Activated B cell treated with CpG ODN at 0.5 μM for 24 hours (primary cell): ENCODE measurements at places on chromosomes 3 and 15. TPM values are rescaled to one million over a fixed set of nuclear protein-coding genes. Genes with fewer than 3 reads are reported as not detected.

GRCh38 chr15:68997050-68997449 lies 17.4 kb upstream of the NOX5 start:
- DNase-seq, result no peak

- DNase-seq, result no peak
Observed at GRCh38 chr3:197376020-197376419, 77.6 kb upstream of the DLG1 start.

DNA sequence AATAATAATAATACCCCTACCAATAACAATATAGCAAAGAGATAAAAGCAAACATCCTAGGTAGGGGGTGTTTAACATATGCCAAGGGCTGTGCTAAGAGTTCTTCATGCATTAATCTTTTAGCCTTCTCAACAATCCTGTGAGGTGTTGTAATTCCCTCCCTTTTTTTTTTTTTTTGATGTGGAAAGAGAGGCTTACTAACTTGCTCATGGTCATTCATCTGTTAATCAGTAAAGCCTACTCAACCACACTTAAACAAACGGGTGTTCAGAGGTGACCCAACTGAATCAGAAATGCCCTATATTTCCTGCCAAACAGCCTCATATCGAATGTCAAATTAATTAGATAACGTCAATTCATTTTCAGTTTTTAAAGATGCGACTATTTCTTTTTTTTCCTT lies 232.1 kb downstream of the CTNNB1 start:
- no peak for DNase-seq

Gene HTR3E
- not detected in 2 replicates for total RNA-seq

Gene PGBD4
- 4.8 and 5.3 TPM in 2 replicates for total RNA-seq

DNA sequence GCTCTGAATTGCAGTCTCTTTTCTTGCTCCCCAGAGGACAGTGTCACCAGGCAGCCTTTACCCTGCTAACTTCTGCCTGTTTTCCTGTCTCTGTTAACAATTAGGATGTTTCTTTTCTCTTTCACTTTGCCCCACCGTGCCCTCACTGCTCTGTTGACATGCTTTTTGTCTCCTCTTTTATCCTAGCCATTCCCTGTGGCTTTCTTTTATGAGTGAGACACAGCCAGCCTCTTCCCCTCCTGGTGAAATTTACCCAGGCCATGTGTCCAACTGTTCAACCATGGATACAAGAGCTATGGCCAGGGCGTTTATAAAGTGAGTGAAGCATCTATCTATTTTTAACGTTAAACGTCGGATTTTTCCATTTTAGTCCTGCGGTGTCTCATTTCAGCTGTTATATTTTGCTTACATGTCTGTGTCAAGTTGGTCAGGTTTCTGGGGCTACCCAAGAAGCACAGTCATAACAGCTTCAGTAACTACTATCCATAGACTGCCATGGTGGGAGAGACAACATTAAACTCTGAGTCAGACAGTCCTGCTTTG lies 443.2 kb upstream of the AZI2 start:
- DNase-seq, result no peak

DNA sequence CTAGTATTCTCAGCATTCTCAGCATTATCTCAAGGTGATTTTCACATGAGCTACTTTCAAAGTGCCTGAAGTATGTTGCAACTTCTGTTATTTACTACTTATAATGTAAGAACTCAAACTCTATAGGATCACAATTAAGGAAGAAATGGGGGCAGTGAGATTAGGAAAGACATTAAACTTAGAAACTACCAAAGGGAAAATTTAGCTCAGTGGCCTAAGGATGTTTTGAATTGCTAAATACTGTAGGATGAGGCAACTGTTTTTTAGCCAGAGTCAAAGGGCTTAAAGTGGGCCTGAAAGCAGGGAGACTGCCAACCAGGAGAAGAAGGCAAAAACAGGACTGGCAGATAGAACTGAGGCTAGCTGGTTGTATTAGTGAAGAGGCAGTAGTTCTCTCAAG lies 55.5 kb upstream of the MBNL1 start:
- DNase-seq, result no peak

GRCh38 chr3:141303481-141304223 lies 64.7 kb upstream of the ZBTB38 start:
- no peak for DNase-seq

Gene NRG4
- 0.61 and 0.93 TPM in 2 replicates for total RNA-seq

Gene RNF7
- 60.7 and 62.1 TPM in 2 replicates for total RNA-seq

GRCh38 chr15:60744826-60745460 lies 266.0 kb upstream of the ICE2 start:
- DNase-seq, result no peak

GRCh38 chr15:67066041-67066958 lies 898 bp downstream of the SMAD3 start:
- DNase-seq, result no peak

Gene FANCD2OS
- not detected in 2 replicates for total RNA-seq

DNA sequence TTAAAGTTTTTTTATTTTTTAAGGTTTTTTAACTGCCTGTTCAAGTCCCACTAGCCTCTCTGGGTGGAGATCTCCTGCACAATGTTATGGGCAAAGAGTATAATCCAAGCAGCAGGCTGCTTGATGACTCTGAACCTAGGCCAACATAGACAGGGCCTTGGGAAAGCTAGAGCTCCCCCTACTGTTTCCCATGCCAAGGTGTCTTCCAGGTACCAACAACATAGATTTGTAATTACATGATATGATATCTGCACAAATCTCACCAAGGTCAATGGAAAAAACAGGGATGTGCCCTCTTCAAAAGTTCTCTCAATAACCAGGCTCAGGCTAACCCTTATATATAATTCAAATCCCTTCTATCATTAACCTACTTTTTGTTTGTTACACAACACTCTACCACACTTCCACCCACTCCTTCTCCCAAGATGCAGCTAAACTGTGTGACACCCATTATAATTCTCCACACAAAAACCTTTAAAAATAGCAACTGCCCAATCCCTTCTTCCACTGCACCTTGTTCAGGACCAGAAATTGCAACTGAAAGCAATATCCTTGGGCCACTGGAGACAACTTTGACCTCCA lies 43.8 kb downstream of the RBM15B start:
- DNase-seq, result no peak
